ENCODE measurements at places on chromosomes 11 and 22. TPM values are rescaled to one million over a fixed set of nuclear protein-coding genes. Genes with fewer than 3 reads are reported as not detected.

GRCh38 chr22:41833369-41834004 is 582 bp downstream of the SREBF2 start:
- DNase-seq: peak; percentile 61
- peak overlapping the region; percentile 89 for H3K27ac ChIP-seq
- no peaks in the 10 kb centered on the region for H3K27me3 ChIP-seq

Gene ZNF280B
- 2.5 TPM for total RNA-seq

Gene OR56A1
- total RNA-seq: not detected

- peaks cover 13% of the 10 kb centered on the region for H3K4me1 ChIP-seq
- DNase-seq: peak; percentile 48
- H3K36me3 ChIP-seq: peaks cover 7% of the 10 kb centered on the region
- peak within 1 kb of the TSS; percentile 88 for H3K27ac ChIP-seq
- H3K27me3 ChIP-seq: peaks cover 65% of the 10 kb centered on the region
Measured at GRCh38 chr11:122655527-122656072, at the start of gene UBASH3B. Gene UBASH3B (plus strand): TSS chr11:122655722. CDS start chr11:122656050, 328 bp downstream.

DNA sequence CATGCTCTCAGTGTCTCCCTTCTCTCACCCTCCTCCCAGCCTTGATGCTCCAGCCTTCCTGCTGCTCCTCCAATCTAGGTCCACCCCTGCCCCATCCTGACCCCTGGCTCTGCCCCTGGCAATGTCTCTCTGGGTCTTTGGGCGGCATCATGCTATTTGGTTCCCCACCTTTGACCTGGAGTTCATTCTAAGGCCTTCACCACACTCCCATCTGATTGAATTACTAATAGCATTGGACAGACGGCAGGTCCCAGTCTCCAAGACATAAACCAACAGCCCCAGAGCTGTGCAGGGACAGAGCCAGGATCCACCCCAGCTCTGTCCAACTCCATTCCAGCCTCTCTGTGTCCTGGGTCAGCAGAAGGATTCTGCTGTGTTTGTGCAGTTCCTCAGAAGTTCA is 7.2 kb downstream of the APOL4 start:
- no peak for DNase-seq
- H3K27ac ChIP-seq: no peak overlapping the region
- no peak overlapping the region for H3K4me3 ChIP-seq
- H3K27me3 ChIP-seq: peaks cover 6% of the 10 kb centered on the region

GRCh38 chr11:71913756-71914526 is 14.5 kb downstream of the XNDC1N start:
- peaks cover 47% of the 10 kb centered on the region for H3K36me3 ChIP-seq
- H3K4me3 ChIP-seq: no peak overlapping the region
- H3K27me3 ChIP-seq: no peaks in the 10 kb centered on the region

Gene KCNA4
- not detected for total RNA-seq

Gene CLTCL1
- total RNA-seq: 0.64 TPM

Gene ANO1
- total RNA-seq: not detected

- DNase-seq: no peak
- H3K36me3 ChIP-seq: no peaks in the 10 kb centered on the region
- H3K4me3 ChIP-seq: no peak overlapping the region
- peaks cover 11% of the 10 kb centered on the region for H3K27me3 ChIP-seq
- H3K27ac ChIP-seq: no peak overlapping the region
Measured at GRCh38 chr22:22612516-22612915, 31.9 kb upstream of the GGTLC2 start.

GRCh38 chr11:67524480-67524808 is 1.2 kb upstream of the CABP2 start:
- H3K4me3 ChIP-seq: no peak overlapping the region
- no peak overlapping the region for H3K27ac ChIP-seq
- peaks cover 3% of the 10 kb centered on the region for H3K27me3 ChIP-seq
- H3K4me1 ChIP-seq: no peaks in the 10 kb centered on the region
- DNase-seq: no peak
- no peaks in the 10 kb centered on the region for H3K36me3 ChIP-seq

Gene TMEM223
- 14.3 TPM for total RNA-seq

DNA sequence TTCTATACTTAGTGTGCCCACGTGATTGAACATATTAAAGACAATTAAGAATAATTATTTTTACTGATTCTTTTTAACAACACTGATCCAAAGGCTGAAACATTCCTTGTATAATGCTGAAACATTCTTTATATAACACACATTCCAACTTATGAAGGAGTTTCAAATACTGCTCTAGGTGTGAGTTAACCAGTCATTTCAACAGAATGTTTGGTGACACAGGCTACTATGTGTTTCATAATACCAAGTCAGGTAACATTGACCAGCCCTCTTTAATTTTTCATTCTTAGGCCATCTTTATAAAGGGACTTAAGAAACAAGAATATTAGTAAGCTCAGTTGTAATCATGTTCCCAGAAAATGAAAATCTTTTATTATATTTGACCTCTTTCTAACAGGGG is 136.6 kb downstream of the ELP4 start:
- H3K27me3 ChIP-seq: no peaks in the 10 kb centered on the region
- no peaks in the 10 kb centered on the region for H3K4me1 ChIP-seq

Gene SMIM35
- total RNA-seq: 0.16 TPM

- H3K27me3 ChIP-seq: no peaks in the 10 kb centered on the region
- DNase-seq: peak; percentile 9
- H3K4me3 ChIP-seq: peak overlapping the region; percentile 88
- H3K36me3 ChIP-seq: peaks cover 12% of the 10 kb centered on the region
- peak overlapping the region; percentile 55 for H3K27ac ChIP-seq
Measured at GRCh38 chr22:17159504-17159951, 451 bp upstream of the HDHD5 start.

- H3K4me1 ChIP-seq: no peaks in the 10 kb centered on the region
- H3K36me3 ChIP-seq: no peaks in the 10 kb centered on the region
- no peak for DNase-seq
- no peak overlapping the region for H3K27ac ChIP-seq
- H3K27me3 ChIP-seq: peaks cover 24% of the 10 kb centered on the region
Measured at GRCh38 chr11:69828971-69829344, 9.7 kb upstream of the FGF3 start.

Gene GGTLC2
- not detected for total RNA-seq

- H3K4me1 ChIP-seq: no peaks in the 10 kb centered on the region
- peaks cover 5% of the 10 kb centered on the region for H3K27me3 ChIP-seq
- DNase-seq: no peak
- H3K27ac ChIP-seq: no peak overlapping the region
- H3K36me3 ChIP-seq: no peaks in the 10 kb centered on the region
Measured at GRCh38 chr11:134441281-134441680, 29.2 kb upstream of the B3GAT1 start.

DNA sequence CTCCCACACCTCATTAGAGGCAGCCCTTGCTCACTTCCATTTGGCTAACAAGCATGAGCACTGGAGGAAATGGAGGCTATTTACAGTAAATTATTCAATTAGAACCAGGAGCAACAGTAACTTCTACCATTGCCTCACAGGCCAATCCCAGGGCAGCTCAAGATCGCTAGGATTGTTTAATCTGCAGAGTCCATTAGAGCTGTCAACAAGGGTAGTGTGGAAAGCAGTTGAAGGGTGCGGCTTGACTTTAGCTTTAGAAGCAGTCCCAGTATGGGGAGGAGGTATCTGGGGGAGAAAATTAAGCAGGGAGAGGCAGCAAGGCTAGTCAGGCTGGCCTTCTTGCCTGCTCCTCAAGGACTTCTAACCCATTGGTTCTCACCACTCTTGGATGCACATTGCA is 38.3 kb upstream of the CYP2R1 start:
- no peak for DNase-seq
- H3K36me3 ChIP-seq: peaks cover 5% of the 10 kb centered on the region
- H3K4me1 ChIP-seq: no peaks in the 10 kb centered on the region
- H3K4me3 ChIP-seq: no peak overlapping the region
- H3K27me3 ChIP-seq: peaks cover 4% of the 10 kb centered on the region

Gene CDPF1
- total RNA-seq: 14.2 TPM
